ENCODE measurements at places on chromosomes 1 and 21.

DNA sequence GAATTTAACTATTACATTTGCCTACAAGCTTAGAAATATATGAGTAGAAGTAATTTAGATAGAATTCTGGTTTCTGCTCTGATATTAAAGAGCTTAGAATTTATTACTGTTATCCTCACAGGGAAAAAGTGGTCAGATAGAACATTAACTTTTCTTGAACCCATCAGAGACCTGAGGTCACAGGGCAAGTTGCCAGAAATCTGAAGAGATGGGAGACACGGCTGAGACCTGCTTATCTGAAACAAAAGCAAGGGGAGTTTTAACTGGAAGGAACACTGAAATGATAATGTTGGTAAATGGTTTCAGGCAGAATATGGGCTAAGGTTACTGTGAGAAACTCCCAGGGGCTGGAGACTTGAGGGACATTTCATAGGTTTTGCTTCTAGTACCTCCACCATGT lies 28.0 kb upstream of the USP25 start:
- no peak for DNase-seq

DNA sequence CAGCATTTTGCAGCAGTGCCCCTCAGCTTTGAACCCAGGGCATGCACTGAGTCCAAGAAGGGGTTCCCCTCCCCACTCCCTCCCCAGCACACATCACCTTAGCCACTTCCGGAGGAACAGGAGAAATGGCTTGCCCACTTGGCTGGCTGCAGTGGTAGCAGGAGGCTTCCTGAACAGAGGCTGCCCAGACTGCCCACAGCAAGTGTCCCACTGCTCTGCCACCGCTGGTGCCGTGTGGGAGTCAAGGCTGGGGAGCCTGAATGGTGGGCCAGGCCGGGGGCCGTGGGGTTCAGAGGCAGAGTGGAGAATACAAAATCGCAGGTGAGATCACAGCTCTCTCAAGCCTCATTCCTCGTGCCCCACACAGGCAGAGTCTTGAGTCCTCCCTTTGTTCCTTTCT lies 34.5 kb downstream of the CD247 start:
- no peak for DNase-seq

GRCh38 chr21:43909741-43910400 lies 44.8 kb downstream of the AGPAT3 start:
- DNase-seq = no peak

DNA sequence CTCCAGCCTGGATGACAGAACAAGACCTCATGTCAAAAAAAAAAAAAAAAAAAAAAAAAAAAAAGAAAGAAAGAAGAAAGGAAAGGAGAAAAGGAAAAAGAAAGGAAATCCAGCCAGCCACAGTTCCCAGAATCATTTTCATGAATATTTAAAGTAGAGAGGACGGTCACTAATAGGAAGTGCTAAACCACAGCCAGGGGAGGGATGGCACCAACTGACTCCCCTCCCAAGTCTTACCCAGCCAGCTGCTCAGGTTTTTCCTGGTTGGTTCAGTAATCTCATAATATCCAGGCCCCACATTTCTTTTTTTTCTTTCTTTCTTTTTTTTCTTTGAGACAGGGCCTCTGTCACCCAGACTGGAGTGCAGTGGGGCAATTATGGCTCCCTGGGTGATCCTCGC lies 63.9 kb upstream of the AK4 start:
- DNase-seq = no peak

DNA sequence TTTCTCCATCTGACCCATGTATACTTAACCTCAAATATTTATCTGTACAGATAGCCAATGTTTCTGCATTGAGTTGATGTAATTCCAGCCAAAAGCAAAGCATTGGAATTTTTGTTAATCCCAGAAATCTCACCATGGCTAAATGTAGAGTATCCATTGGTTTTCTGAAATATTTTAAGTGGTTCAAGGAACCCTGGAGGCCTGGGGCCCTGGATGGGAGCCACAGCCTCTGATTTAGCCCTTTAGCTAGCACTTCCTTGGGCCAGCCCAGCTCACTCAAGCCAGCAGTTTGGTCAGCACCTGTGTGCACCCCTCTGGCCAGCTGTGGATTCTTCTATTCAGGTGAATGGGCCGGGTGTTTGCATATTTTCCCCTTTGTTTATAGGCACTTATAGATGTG lies 18.8 kb upstream of the EPS8L3 start:
- DNase-seq = no peak

DNA sequence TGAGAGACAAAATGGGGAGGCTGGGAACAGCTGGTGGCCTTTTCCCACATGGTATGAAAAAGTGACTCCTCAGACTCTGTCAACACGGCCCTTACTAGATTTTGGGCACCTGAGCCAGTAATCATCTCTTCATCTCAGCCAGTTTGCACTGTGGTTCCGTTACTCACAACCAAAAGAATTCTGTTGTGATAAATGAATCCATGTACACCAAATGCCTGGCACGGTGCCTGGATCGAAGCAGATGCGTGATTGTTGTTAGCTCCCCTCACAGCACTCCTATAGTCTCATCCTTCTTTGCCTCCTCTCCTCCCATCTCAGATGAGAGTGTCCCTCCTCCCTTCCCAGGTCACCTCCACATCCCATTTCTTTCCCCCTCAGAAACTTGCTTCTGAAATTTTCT lies 57.9 kb upstream of the GJB5 start:
- DNase-seq = no peak

- no peak for DNase-seq
Observed at GRCh38 chr21:45499970-45500577, 42.2 kb downstream of the SLC19A1 start.

- DNase-seq = peak; percentile 25
Observed at GRCh38 chr21:44485254-44485793, 30.0 kb downstream of the LRRC3 start.

- DNase-seq = peak; percentile 74
Observed at GRCh38 chr1:101148980-101149379, 87.8 kb upstream of the S1PR1 start.

GRCh38 chr1:172790245-172790644 lies 131.3 kb downstream of the FASLG start:
- DNase-seq = no peak

- peak; percentile 91 for DNase-seq
Observed at GRCh38 chr1:183881387-183882131, 76.6 kb downstream of the RGL1 start.

DNA sequence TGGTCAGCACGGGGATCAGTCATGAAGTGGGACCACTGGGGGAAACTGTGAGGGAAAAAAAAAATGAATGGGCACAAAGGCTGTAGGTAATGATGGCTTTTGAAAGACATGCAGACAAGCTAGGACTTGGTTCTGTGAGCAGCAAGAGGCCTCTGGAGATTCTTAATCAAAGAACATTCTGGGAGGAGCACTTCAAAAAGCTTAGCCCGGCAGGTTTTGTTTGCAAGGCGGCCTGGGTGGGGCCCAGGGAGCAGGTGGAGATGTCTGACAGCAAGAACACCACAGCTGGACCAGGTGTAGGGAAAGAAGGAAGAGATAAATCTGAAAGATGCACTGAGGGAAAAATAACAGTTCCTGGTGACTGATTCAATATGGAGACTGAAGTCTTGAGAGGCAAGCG lies 6.0 kb downstream of the TEX35 start:
- no peak for DNase-seq

- DNase-seq = no peak
Observed at GRCh38 chr1:66528580-66528979, 5.4 kb upstream of the SGIP1 start.

DNA sequence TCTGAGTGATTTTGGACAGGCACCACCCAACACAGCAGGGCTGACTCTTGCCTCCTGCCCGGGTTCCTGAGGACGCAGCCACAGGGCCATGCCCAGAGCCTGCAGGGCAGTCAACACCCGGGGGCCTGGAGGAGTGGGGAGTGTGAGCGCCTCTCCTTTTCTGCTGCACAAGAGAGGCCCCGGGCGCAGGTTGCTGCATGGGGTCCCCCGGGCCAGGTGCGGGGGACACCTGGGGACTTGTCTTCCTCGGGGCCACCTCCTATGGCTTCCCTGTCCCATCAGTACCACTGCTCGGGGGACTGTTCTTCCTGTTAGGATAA lies 6.9 kb upstream of the TTC34 start:
- DNase-seq = no peak

GRCh38 chr1:34879230-34879629 lies 19.7 kb upstream of the SMIM12 start:
- DNase-seq = no peak

DNA sequence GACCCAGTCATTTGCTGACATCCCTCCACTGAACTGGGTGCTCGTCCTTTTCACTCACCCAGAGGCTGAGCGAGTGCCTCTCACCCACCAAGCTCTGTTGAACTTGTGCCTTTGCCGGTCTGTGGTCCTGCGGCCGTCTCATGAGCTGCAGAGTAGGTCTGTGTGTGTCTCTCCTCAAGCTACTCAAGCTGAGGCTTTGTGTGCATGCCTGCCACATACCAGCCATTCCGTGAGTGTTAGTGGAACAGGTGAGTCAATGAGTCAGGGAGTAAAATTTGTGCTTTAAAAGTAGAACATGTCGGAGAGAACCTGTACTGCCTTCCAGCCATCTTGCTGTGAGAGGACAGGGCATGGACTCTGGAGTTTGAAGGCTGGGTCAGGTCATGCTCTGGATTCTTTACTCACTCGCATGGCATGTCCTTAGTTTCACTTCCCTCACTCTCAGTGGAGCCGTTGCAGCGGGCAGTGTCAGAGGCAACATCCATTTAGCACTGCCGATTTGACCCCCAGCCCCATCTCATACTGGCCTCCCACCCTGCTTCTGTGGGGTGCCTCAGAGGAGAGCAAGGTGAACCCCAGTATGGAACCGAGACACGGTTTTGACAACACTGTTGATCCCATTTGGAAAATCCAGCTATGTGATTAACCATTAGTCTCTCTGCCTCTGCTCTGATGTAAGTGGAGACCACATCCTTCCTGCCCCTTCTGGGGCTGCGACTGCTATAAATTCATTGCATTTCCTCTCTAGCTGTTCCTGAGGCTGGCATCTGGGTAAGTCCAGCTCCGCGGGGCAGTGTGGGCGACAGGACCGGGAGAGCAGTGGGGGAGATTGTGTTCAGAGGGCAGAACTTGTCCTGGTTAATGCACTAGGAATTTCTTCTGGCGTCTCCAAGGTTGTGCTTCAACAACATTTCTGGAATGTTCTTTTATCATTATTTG lies at the start of gene NLRP3:
Gene NLRP3, plus strand, starts transcription at position 751 of the 939 bp plus-strand sequence. CDS start 2,628 bp downstream, outside the sequence.
- no peak for DNase-seq

DNA sequence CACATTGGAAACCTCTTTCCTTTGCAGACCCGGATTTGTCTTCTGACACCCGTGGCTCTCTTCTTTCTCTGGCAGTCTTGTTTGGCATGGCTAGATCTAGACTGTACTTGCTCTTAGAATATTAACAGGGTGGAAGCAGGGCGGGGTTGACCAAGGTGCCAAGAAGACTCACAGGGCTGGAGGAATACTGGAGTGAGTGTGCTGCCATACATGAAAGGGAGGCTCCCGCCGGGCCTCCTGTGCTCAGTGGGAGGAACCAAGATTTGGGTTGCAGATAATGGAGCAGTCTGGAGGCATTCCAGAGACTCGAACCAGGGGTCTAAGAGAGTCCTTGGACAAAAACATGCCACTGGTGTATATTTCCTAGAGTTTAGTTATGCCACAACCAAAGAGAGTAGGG lies 27.6 kb upstream of the SNX27 start:
- DNase-seq = no peak

- DNase-seq = peak; percentile 35
Observed at GRCh38 chr1:70140343-70140742, 65.0 kb downstream of the LRRC40 start.

DNA sequence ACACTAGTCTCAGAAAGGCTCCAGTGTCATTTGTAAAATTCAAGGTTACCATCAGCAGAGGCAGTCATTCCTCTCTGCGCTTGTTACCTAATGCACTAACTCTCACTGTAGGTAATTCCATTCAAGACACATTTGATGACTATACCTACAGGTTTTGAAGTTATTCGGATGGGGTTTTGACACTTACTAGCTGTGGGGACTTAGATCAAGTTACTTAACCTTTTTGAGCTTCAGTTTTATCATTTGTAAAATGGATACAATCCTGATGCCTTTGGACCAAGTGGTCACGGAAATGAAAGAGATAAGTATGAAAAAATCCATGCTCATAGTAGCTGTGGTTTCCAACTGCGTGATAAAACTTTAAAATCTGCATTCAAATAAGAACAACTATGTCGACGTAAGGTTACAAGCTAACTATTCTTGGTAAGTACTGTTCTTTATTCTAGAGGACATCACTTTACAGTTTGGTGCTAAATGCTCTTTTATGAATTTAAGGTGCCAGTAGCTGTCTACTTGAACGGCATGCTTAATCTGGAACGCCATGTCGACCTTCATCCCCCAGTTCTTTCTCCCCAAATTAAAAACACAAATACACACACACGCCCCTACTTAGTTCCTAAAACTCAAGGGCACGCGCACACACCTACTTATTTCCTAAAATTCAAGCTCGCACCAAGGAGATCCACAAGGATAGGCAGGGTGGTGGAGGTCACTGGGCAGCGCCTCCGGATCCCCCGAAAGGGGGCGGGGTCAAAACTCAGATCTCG lies 550 bp upstream of the NFYC start:
- DNase-seq = no peak

DNA sequence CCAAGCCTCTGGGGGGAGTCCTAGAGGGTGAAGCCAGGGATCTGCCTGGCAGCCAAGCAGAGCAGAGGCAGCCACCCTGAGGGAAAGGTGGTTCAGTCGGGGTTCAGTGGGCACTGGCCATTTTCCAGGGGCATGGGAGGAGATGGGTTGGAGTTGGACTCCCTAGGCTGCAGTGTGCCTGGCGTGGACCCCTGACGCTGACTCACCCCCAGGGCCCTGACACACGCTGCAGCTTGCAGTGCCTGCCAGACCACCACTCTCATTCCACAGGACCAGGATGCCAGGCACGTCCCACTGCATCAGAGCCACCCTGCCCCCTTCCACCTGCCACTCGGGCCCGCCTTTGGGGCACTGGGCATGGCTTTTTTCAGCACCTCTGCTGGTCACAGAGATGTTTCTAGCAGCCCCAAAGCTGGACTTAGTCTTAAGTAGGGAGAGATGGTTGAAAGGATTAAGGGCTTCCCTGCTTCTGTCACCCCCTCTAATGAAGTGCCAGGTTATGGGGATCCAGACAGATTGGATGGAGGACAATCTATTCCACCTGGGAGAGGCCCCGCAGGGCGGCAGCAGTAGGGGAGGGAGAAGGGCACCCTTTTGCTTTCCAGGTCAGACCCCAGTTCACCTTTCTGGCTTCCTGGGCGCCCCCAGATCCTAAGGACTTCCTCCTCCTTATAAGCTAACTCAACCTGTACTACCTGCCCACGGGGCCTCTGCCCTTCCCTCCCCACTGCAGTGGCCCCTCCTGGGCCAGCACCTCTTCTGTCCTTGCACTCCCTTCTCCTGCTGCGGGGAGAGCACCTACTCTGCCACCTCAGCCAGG lies 1.6 kb downstream of the SYT2 start:
- DNase-seq = no peak

GRCh38 chr1:18564676-18565075 lies 66.0 kb upstream of the PAX7 start:
- DNase-seq = no peak

DNA sequence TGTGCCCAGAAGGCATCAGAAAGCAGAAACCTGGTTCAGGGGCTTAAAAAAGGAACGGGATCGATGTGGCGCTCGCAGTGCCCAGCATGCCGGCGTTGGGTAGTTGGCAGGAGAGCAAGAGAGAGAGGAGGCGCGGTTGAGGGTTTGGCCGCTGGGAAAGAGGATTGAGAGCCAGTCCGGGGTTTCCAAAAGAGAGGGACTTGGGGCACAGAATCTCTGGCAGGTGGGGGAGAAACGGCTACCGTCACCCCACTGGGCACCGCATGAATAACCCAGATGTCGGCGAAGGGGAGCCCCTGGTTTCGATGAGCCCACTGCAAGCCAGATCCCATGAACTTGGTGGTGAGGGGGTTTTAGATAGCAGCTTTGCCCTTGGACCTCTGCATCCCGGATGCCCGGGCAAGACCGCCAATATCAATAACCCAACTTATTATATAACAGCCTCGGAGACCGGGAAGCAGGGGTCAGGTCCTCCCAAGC lies 60.4 kb upstream of the ACOT11 start:
- no peak for DNase-seq
